NCI-H1048 (cell line): ENCODE measurements at places on chromosomes 16 and 17.

DNA sequence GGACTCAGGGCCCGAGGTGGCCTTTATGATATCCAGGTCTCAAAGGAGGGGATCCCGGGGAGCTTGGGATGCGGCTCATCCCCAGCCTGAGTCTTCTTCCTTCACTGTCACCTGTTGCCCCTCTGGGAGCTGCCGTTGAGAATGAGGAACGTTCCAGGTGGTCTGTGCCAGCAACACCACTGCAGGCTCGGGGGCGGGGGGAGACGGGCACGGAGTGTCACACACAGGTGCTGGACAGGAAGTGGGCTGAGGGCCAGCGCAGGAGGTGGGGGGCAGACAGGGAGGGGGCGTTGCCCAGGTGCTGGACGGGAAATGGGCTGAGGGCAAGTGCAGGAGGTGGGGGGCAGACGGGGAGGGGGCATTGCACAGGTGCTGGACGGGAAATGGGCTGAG lies 28.2 kb downstream of the METRNL start:
- no peak for DNase-seq

GRCh38 chr17:28744972-28745785 lies 1.4 kb downstream of the TRAF4 start:
- DNase-seq = no peak

GRCh38 chr17:58252141-58252540 lies 13.8 kb downstream of the LPO start:
- no peak for DNase-seq

- DNase-seq = no peak
These were observed 12.2 kb upstream of the RPH3AL start for GRCh38 chr17:364766-365165.

GRCh38 chr16:79001156-79001967 lies 599.2 kb downstream of the MAF start:
- no peak for DNase-seq

DNA sequence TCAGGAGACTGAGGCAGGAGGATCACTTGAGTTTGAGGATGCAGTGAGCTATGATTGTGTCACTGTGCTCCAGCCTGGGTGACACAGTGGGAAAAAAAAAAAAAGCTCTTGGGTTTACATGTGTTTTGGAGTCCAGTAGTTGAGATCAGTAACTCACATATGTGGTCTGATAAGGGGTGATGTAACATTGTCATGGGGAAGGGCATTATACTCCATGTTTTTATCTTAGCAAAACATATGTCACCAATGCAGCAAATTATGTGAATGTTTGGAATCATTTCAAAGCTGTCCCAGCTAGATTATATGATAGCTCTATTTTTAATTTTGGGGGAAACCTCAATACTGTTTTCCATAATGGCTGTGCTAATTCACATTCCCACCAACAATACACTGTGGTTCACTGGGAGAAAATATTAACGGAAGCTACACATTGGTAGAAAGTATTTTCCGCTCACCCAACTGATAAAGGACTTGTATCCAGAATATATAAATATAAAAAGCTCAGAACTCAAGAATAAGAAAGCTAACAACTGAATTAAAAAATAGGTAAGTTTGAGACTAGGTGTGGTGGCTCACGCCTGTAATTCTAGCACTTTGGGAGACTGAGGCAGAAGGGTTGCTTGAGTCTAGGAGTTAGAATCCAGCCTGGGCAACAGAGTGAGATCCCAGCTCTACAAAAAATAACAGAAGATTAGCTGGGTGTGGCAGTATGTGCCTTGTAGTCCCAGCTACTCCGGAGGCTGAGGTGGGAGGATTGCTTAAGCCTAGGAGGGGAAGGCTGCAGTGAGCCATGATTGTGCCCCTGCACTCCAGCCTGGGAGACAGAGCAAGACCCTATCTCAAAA lies 224.1 kb upstream of the TBX2 start:
- no peak for DNase-seq

DNA sequence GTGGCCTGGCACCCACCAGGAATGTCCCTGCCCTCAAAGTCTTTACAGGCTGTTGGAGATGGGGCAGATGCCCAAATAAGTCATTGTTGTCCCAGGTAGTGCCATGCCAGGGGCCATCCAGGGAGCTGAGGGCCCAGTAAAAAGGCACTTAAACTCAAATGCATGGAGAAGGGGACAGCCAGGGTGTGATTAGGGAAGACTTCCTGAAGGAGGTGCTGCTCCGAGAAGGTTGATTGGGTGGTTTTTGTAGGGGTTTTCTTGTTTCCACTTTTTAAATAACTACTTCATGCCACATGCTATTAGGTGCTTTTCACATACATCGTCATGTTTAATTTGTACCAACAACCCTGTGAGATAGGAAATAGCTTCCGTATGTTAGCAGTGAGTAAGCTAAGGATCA lies 66.9 kb downstream of the RAI1 start:
- no peak for DNase-seq

- DNase-seq = no peak
These were observed 72.2 kb downstream of the METRNL start for GRCh38 chr17:83151442-83152226.

DNA sequence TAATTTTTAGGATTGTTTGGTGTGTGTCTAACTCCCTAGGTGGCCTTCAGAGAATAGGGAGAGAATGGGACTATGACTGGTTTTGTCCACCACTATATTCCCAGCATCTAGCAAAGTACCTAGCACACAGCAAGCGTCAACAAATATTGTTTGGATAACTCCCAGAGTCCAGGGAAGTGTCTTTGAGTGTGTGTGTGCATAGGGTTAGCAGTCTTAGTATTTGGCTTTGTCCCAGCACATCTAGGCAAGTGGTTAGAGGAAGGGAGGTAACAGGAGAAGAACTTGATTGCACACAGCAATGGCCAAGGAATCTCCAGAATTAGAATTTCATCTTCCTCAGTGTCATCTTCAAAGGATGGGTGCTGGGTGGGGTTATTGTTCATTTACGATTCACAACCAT lies 385.4 kb upstream of the CDH5 start:
- no peak for DNase-seq

GRCh38 chr17:9811537-9811936 lies 10.3 kb downstream of the GSG1L2 start:
- no peak for DNase-seq

DNA sequence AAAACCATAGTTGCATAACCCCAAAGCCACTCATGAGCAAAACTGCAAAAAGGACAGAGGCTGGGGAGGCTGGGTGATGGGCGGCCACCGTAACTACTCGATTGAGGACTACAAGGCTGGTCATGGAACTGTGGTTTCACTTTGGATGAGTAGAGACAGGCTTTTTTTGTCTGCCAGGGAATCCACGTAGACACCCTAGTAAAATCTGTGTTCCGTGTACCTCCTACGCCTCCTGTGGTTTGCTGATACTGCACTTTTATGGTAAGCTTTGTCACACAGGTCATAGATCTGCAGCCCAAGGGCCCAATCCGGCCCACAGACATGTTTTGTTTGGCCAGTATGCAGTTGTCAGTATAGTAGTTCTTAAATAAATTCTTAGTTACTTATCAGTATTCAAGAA lies 2.2 kb upstream of the TLCD3B start:
- DNase-seq = no peak

GRCh38 chr17:17801800-17802481 lies 34.8 kb downstream of the SREBF1 start:
- no peak for DNase-seq

DNA sequence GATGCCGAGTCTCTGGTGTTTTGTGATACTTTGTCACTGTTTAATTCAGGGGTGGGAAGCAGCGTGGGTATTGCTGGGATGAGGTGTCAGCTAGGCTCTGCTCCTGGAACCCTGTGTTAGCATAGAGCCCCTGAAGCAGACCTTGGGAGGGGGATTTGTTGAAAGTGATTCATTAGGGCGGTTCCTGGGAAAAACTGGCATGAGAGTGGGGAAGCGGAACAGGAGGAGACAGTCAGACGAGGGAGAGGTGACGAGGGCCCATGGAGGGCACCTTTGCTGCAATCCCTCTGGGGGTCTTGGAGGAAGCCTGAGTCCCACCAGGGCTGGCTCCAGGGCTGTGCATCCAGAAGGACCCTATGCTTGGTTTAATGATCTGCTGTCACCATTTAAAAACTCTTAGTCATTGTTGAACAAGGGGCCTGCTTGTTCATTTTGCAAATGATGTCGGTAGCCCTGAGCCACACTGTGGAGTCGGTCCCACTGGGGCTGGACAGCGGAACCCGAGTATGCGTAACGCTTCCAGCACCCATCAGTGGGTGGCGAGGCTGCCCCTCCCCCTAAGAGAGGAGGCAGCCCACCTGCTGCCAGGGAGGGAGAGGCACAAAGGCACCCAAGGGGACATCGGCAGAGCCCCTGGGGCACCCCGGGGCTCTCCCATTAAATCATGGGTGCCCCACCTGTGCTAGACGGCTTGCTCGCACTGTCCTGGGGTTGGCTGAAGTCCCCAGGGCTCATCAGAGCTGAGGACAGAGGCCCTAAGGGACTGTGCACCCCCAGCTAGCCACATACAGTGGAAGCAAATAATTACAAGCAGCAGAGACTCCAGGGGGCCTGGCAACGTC lies 35.4 kb downstream of the WFDC1 start:
- no peak for DNase-seq

GRCh38 chr17:57035971-57036481 lies 49.0 kb upstream of the AKAP1 start:
- DNase-seq = peak; percentile 3

DNA sequence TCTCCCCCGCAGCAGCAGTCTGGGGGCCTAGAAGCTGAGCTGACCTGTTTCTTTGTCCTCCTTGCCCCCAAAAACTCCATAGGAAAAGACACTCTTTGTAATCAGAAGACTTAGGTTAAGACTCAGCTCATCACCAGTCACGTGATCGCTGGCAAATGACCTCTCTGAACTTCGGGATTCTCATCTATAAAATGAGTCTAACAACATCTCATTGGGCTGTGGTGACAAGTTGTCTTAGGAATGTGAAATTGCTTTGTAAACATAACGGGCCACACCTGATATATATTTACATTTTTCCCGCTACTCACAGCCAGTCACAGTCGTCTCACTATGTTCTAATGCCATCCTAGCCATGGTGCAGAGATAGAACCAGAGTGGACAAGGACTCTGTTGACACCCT lies 86.0 kb upstream of the LHX1 start:
- no peak for DNase-seq

DNA sequence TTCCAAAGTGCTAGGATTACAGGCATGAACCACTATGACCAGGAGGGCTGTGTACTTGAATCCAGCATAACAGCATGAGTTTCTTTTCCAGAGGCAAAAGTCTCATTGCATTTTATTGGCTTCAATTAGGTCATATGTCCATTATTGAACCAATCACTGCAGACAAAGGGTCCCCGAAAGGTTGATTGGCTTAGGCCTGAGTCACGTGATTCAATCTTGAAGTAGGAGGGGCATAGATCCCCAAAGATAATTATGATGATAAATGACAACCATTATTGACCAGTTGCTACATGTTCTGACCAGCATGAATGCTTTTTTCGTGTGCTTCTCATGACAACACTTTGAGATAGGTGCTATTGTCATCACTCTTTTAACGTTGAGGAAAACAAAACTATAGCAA lies 25.3 kb downstream of the CACNG3 start:
- DNase-seq = no peak

- no peak for DNase-seq
These were observed 934 bp downstream of the MAP2K6 start for GRCh38 chr17:69415431-69415830.

- no peak for DNase-seq
These were observed 28.1 kb downstream of the HEATR3 start for GRCh38 chr16:50093607-50094539.

GRCh38 chr17:46962374-46962790 lies 16.7 kb downstream of the RPRML start:
- DNase-seq = no peak

DNA sequence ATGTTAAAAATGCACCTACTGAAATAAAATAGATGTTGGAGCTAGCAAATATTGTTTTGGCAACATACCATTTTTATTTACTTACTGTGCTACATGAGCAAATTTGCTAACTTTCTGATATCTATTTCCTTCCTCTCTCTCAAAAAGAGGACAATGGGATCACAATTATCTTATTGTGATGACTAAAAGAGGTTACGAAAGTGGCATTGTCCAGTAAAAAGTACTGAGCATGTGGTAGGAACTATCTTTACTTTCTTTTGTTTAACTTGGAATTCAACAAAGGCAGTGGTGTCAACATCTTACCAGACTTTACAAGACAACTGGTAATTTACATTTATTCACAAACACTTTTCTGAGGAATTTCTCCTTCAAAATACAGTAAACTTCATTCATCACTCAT lies 1542.6 kb upstream of the CDH8 start:
- no peak for DNase-seq

GRCh38 chr17:65947831-65948230 lies 244.1 kb downstream of the CEP112 start:
- no peak for DNase-seq

- no peak for DNase-seq
These were observed 42.0 kb downstream of the MGAT5B start for GRCh38 chr17:76909971-76910760.

DNA sequence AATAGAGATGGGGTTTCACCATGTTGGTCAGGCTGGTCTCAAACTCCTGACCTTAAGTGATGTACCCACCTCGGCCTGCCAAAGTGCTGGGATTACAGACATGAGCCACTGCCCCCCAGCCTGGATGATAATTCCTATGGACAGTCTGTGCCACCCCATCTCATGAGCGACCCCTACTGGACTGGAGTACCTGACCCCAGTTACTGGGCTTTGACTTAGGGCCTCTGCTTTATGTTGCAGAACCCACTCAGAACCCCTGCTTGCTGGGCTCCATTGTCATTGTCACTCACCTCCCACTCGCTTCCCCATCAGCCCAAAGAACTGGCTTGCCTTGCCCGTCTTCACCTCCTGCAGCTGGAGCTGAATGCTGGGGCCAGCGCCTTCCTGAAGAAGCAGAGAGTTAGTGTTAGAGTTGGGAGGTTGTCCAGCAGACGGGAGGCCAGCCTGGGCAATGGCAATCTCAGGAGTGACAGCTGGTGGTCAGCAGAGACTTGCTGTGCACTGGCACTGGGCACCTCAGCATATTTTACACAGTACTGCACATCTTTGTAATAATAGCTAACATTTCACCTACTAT lies 4.0 kb downstream of the TAC4 start:
- DNase-seq = no peak

DNA sequence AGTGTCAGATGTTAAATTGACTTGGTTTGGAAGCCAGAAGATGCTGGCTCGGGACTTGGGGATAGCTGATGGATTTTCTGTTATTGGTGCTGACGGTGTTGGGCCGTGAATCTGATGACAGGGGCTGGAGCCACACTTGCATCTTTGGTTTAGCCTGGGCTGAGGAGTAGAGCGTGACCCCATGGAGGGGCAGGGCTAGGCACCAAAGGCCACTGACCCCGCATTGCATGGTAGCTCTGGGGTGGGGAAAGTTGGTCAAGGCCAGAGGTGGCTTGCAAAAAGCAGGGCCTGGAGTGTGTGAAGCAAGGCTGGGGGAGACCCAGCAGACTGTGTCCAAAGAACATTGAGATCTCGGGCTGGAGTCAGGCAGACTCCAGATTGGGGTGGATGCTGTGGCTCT lies 25.3 kb downstream of the WSCD1 start:
- DNase-seq = no peak

GRCh38 chr17:55433029-55433628 lies 11.5 kb upstream of the MMD start:
- DNase-seq = no peak
